ENCODE measurements at places on chromosomes 2 and 18.

DNA sequence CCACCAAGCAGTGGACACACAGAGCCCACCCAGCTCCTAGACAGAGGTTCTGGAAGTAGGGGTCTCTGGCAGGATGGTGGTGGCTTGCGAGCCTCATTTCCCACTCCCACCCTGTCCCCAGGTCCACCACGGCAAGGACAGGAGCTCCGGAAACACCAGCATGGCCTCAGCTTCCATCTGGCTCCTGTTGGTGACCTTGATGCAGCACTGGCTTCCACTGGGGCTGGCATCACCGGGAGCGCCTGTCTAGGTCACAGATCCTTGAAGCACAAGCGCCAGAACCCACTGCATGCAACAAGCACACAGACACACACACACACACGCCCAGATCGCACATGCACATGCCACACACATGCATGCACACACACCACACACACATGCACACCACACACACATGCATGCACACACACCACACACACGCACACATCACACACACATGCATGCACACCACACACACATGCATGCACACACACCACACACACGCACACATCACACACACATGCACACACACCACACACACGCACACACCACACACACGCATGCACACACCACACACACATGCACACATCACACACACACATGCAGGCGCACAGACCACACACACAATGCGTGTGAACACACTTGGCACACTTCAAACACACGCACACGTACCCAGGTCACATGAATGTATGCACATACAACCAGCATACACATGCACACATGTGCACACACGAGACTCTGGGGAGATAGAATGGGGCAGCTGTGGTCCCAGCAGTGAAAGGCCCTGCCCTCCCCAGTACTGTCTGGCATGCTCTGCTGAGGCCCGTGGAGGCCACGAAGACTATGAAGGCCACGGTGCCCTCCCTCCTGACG is 63.7 kb downstream of the TWIST2 start:
- no peak for DNase-seq

- peak; percentile 84 for DNase-seq
These were observed 8.1 kb downstream of the LBH start for GRCh38 chr2:30239308-30239985.

GRCh38 chr2:186991766-186992417 is 142.9 kb upstream of the ZSWIM2 start:
- DNase-seq: no peak

DNA sequence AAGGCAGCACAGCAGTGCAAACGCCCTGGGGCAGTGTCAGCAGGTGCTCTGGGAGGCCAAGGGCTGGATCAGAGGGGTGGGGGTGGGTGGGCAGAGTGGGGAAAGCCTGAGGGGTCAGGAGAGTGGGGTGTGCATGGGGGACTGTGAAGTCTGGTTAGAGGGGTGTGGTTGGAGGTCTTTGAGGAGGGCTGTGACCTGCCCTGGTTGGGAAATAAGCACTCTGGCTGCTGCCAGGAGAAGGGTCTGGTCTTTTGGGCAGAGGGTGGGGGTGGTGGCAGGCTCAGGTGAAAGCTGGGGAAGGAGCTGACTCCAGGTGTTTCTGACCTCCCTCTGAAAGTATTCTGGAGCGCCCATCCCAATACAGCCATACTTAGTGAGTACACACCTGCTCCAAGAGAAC is 4.2 kb downstream of the ALPI start:
- no peak for DNase-seq

DNA sequence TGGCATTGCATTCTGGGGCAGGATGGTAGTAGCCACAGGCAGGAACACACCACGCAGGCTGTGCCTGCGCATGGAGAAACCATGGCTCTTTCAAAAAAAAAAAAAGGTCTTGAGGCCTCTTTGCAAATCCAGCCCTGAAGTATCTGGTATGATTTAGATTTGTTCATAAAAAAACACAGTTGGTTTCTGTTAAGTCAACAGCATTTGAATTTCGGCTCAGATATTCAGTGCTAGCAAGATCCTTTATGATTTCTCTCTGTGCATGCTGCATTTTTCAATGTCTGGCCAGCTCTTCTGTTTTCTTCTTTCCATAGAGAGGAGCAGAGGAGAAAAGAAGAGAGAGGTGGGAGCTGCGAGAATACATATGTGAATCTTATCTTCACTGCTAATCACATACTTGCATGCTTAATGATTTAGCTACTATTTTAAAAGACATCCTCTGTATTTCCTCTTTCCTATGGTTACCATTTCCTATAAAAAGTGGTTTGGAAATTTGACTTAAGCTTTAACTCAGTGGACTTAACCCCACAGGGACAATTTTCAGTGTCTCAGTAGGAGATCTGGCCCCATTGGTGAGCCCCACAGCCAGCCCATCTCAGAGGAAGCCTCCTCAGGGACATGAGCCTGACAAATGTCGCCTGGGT is 214.3 kb upstream of the APCDD1 start:
- DNase-seq: no peak

GRCh38 chr2:101714118-101714517 is 16.6 kb downstream of the MAP4K4 start:
- no peak for DNase-seq

DNA sequence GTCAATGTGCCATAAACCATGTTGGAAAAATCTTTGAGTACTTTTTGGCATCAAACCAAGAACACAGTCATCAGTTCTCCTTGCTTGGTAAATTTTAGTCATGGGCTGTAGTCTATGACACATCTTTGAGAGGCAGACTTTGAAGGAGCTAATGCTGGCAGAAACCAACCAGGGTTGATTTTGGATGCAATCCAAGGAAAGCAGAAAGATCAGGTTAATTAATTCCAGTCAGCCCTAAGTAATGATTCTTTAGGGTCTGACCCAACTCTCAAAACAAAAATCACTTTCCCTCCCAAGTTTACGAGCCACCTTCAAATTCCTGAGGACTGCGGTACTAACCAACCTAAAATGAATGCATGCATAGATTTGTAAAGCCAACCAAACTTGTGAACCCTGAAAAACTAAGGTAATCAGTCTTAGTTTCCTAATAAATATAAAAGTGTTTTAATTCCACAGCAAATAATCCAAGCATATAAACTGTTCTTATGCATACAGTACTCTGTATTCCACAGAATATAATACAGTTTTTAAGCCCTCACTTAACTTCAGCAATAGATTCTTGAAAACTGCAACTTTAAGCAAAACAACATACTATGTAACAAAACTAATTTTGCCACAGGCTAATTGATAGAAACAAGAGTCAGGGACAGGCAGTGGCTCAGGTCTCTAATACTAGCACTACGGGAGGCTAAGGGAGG is 22.0 kb downstream of the AP1S3 start:
- DNase-seq: no peak

- no peak for DNase-seq
These were observed 19.4 kb downstream of the TMEM18 start for GRCh38 chr2:657766-658165.

DNA sequence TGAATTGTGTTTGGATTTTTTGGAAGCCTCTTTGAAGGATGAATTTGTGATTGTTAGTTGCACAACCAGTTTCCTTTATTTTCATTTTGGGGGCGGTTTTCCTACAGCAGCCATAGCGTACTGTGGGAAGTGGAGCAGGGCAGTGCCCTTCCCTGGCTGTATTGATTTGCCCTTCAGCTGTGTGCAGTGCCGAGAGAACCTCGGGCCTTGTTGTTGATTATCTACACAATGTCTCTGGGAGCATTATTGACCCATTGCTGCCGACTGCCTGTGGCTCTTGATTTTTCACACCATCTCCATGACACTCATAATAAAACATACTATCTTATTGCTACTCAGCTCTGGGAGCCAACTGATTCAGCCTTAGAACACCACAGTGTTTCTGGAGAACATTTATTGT is 162.2 kb upstream of the BOD1L2 start:
- DNase-seq: no peak

DNA sequence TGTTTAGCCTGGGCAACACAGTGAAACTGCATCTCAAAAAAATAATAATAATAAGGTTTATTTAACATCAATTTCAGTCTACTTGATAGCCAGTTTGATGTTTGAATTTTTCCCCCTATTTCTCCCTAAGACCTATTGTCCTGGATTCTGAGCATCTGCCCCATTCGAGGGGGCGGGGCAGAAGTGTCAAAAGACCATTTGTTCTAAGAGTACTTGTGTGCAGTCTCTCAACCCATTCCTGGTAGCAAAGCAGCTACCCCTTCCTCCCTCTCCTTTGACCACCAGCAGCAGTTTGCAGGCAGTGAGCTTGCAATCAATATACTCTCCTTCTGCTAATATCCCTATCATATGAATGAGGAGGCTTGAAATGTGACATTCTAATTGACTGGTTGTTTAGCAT is 71.9 kb downstream of the VWC2L start:
- DNase-seq: no peak

- DNase-seq: no peak
These were observed 64.4 kb downstream of the CIB4 start for GRCh38 chr2:26576565-26577441.

DNA sequence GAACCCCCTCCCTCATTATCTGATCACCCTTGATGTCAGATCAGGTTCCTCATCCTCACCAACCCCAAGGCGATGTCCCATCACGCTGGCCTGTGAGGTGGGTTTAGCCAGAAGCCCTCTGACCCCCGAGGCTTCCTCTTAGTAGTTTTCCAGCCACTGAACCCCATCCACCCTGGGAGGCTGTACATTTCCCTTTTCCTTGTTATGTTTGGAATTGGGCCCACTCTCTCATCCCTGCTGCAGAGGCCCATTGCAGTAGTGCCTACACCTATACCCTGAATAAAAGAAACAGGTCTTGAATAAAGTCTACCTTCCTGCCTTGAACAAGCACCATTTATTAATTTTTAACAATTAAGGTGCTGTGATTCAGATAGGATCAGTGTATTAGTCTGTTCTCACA is 80.1 kb downstream of the NCAPH start:
- DNase-seq: no peak

DNA sequence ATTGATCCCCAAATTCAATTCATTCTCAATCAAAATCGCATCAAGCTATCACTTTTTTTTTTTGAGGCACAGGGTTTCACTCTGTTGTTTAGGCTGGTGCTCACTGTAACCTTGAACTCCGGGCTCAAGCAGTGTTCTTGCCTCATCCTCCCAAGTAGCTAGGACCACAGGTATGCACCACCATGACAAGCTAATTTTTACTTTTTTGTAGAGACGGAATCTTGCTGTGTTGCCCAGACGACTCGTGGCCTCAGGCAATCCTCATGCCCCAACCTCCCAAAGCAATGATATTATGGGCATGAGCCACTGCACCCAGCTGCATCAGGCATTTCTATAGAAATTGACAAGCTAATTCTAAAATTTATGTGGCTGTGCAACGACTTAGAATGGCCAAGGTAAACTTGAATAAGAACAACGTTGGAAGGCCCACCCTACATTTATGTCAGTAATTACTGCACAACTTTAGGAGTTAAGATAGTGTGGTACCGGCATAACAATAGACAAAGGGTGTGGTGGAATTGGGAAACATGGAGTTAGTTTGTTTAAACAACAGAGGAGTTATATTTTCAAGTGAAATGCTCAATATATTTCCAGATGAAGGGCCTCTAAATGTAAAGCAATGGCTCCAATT is 78.2 kb downstream of the NPAS2 start:
- no peak for DNase-seq

DNA sequence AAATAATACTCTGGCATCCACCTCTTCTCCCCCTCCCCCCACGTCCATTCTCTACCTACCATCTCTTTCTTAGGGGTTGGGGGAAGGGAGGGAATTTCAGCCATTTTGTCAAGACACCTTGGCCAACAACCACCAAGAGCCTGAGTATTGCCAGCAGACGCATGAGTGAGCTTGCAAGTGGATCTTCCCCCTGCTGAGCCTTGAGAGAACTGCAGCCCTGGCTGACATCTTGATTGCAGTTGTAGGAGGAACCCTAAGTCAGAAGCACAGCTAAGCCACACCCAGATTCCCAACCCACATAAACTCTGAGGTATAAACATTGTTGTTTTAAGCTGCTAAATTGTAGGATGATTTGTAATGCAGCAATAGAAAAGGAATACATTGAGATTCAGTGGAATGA is 165.6 kb downstream of the TMEFF2 start:
- DNase-seq: peak; percentile 43

DNA sequence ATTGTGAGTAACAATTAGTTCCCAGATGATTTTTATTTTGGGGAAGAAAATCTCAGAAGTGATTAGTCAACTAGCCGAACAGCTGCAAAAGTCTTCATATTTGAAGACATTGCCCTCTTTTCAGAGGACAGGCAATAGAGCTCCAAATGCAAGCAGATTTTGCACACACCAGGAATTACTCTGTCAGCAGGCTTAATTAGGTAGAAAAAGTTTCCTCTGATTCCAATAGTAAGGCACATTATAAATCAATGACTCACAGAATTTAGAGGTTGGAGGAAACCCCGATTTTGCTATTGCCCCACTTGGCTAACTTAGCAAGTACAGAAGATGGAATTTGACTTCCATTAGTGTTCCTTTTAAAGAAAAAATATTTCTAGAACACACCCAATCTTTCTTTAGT is 30.7 kb upstream of the SCN1A start:
- DNase-seq: no peak

DNA sequence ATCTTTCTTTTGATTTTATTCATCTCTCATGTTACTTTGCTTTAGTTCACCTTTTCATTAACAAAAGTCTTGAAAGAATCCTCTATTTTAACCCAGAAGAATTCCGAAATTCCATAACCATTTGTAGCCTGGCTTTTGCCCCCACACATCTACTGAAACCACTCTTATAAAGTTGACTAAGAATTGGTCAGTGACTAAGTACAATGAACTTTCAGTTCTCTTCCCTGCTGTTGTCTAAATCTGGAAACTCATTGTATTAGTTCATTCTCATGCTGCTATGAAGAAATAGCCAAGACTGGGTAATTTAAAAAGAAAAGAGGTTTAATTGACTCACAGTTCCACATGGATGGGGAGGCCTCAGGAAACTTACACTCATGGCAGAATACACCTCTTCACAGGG is 49.9 kb upstream of the PNPT1 start:
- DNase-seq: no peak

DNA sequence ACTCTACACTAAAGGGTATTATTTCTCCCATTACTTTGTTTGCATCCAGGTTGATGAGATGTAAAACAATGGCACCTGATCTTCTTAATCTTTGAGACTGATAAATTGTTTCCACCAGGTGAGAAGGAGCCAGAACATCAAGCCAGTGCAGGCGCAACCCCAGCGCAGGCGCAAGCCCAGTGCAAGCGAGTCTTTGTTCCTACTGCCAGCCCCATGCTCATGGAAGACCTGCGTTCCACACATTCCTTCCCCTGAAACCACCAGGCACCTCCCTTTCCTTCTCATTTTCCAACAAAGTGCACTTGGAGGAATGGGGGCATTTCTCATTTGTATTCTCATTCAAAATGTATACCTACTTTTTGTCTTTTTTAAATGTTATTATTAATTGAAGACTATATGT is 188.7 kb upstream of the SMAD2 start:
- no peak for DNase-seq

Measured in WERI-Rb-1 (cell line).